ENCODE measurements at places on chromosomes 6 and 20. TPM values are rescaled to one million over a fixed set of nuclear protein-coding genes. Genes with fewer than 3 reads are reported as not detected.

DNA sequence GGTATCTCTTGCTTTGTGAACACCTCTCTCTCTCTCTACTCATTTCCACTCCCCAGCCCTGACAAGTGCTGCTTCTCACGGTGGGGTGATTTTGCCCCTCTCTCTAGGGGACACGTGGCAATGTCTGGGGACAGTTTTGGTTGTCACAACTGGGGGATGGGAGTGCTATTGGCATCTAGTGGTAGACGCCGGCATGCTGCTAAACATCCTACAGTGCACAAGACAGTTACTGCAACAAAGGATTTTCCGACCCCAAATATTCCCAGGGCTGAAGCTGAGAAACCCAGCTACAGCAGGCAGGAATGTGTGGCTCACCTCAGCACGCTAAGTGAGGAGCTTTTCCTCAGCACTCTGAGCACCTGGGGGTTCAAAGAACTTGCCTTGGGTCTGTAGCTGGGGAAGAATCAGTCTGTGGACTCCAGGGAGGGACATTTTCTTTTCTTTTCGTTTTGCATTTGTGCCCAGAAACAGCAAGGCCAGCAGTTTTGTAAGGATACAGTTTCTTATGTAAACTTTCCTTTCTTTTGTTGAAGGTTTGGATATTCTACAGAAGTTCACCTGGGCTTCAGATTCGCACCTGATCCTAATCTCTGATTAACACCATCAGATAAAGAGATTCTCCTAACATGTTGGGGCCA is 246.9 kb upstream of the ZFP64 start:
- no peak for DNase-seq
- peaks cover 34% of the 10 kb centered on the region for H3K27me3 ChIP-seq
- no peaks in the 10 kb centered on the region for H3K36me3 ChIP-seq
- H3K4me1 ChIP-seq, result no peaks in the 10 kb centered on the region
- H3K4me3 ChIP-seq, result no peak overlapping the region

- no peaks in the 10 kb centered on the region for H3K27me3 ChIP-seq
- no peak overlapping the region for H3K4me3 ChIP-seq
- no peak for DNase-seq
- H3K27ac ChIP-seq, result peak overlapping the region; percentile 74
- no peaks in the 10 kb centered on the region for H3K36me3 ChIP-seq
Observed at GRCh38 chr20:4926531-4927156, 74.7 kb downstream of the SLC23A2 start.

- H3K4me3 ChIP-seq, result no peak overlapping the region
- peaks cover 7% of the 10 kb centered on the region for H3K4me1 ChIP-seq
- H3K36me3 ChIP-seq, result peaks cover 14% of the 10 kb centered on the region
- no peak for DNase-seq
- H3K27ac ChIP-seq, result no peak overlapping the region
- no peaks in the 10 kb centered on the region for H3K27me3 ChIP-seq
Observed at GRCh38 chr20:17606001-17606400, 36.1 kb downstream of the DSTN start.

GRCh38 chr6:148388521-148388920 is 45.9 kb downstream of the SASH1 start:
- no peak overlapping the region for H3K4me3 ChIP-seq
- no peaks in the 10 kb centered on the region for H3K27me3 ChIP-seq
- no peaks in the 10 kb centered on the region for H3K4me1 ChIP-seq
- no peak overlapping the region for H3K27ac ChIP-seq
- DNase-seq, result no peak
- H3K36me3 ChIP-seq, result no peaks in the 10 kb centered on the region

GRCh38 chr6:116945809-116946208 is 68.8 kb downstream of the RFX6 start:
- DNase-seq, result no peak
- no peaks in the 10 kb centered on the region for H3K27me3 ChIP-seq
- H3K4me3 ChIP-seq, result no peak overlapping the region
- H3K36me3 ChIP-seq, result no peaks in the 10 kb centered on the region
- H3K27ac ChIP-seq, result no peak overlapping the region

DNA sequence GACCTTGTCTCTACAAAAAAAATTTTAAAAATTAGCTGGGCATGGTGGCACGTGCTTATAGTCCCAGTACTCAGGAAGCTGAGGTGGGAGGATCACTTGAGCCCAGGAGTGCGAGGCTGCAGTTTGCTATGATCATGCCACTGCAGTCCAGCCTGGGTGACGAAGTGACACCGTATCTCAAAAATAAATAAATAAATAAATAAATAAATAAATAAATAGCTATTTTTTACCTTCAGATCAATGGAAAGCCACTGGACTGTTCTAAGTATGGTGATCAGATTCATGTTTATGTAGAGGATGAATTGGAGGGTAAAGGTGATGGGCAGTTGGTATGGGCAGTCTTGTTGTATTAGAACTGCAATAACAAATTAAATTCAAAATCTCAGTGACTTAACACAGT is 24.0 kb downstream of the DSTN start:
- no peak overlapping the region for H3K4me3 ChIP-seq
- H3K27ac ChIP-seq, result no peak overlapping the region
- peaks cover 13% of the 10 kb centered on the region for H3K36me3 ChIP-seq
- no peak for DNase-seq
- H3K4me1 ChIP-seq, result peaks cover 33% of the 10 kb centered on the region

- peak overlapping the region; percentile 8 for H3K4me3 ChIP-seq
- no peak overlapping the region for H3K27ac ChIP-seq
- no peaks in the 10 kb centered on the region for H3K27me3 ChIP-seq
- peaks cover 40% of the 10 kb centered on the region for H3K4me1 ChIP-seq
- DNase-seq, result no peak
- peaks cover 40% of the 10 kb centered on the region for H3K36me3 ChIP-seq
Observed at GRCh38 chr6:137871291-137871690, 4.2 kb downstream of the TNFAIP3 start.

DNA sequence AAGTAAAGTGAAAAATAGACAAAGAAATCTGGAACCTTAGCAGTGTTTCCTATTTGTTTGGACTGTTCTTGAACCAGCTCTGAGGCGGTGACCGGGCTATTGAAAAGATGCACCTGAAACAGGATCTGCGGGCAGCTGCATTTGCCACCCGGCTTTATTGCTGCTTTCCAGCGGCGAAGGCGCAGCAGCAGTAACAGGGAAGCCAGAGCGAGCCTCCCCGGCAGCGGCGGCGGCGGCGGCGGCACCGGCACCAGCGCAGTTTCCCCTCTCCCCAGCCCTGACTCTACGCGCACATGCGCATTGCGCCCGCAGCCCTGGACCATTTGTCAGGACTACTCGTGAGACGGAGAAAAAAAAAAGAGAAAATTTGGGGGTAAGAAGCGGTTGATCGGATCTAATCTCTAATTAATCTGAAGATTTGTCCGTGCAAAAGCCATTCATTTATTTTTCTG is at the start of gene L3MBTL3:
L3MBTL3 (plus strand) TSS at position 290 of the 452 bp plus-strand sequence. CDS start 24,119 bp downstream, outside the sequence.
- peak within 1 kb of the TSS; percentile 90 for H3K27ac ChIP-seq
- no peaks in the 10 kb centered on the region for H3K27me3 ChIP-seq
- DNase-seq, result peak; percentile 84
- peaks cover 24% of the 10 kb centered on the region for H3K36me3 ChIP-seq

- DNase-seq, result no peak
- no peak overlapping the region for H3K27ac ChIP-seq
- H3K36me3 ChIP-seq, result peaks cover 12% of the 10 kb centered on the region
- peaks cover 19% of the 10 kb centered on the region for H3K4me1 ChIP-seq
- no peak overlapping the region for H3K4me3 ChIP-seq
Observed at GRCh38 chr6:87706187-87706966, 4.3 kb upstream of the AKIRIN2 start.

GRCh38 chr6:30615958-30616810 is 859 bp downstream of the PPP1R10 start:
- peaks cover 93% of the 10 kb centered on the region for H3K36me3 ChIP-seq
- H3K27ac ChIP-seq, result peak overlapping the region; percentile 98
- peak overlapping the region; percentile 70 for H3K4me3 ChIP-seq
- peaks cover 56% of the 10 kb centered on the region for H3K4me1 ChIP-seq
- DNase-seq, result peak; percentile 24

DNA sequence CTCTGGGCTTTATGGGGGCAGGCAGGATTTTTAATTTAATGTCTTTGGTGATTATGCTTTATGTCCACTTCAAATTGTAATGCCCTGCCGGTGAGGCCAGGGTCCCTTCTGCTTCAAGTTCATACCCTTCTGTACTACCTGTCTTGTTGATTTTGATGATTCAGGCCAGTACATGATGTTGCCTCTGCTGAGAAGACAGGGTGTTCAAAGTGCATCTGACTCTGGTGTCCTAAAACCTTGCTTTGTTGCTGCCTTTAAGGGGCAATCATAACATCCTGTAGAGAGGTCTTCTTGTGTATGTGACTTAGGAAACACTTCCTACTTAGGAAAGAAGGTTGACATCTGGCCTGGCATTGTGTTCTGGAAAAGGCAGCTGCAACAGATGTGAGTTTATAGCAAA is 113.2 kb downstream of the TMEM170B start:
- no peaks in the 10 kb centered on the region for H3K36me3 ChIP-seq
- DNase-seq, result no peak
- no peak overlapping the region for H3K27ac ChIP-seq
- H3K27me3 ChIP-seq, result no peaks in the 10 kb centered on the region

GRCh38 chr6:139877828-139878405 is 503.5 kb upstream of the CITED2 start:
- peaks cover 2% of the 10 kb centered on the region for H3K4me1 ChIP-seq
- H3K27ac ChIP-seq, result no peak overlapping the region
- H3K4me3 ChIP-seq, result no peak overlapping the region
- no peaks in the 10 kb centered on the region for H3K27me3 ChIP-seq
- no peaks in the 10 kb centered on the region for H3K36me3 ChIP-seq

GRCh38 chr20:58621906-58622548 is 29.1 kb upstream of the STX16 start:
- H3K4me3 ChIP-seq, result no peak overlapping the region
- peaks cover 7% of the 10 kb centered on the region for H3K4me1 ChIP-seq
- H3K27ac ChIP-seq, result no peak overlapping the region
- peaks cover 45% of the 10 kb centered on the region for H3K27me3 ChIP-seq

DNA sequence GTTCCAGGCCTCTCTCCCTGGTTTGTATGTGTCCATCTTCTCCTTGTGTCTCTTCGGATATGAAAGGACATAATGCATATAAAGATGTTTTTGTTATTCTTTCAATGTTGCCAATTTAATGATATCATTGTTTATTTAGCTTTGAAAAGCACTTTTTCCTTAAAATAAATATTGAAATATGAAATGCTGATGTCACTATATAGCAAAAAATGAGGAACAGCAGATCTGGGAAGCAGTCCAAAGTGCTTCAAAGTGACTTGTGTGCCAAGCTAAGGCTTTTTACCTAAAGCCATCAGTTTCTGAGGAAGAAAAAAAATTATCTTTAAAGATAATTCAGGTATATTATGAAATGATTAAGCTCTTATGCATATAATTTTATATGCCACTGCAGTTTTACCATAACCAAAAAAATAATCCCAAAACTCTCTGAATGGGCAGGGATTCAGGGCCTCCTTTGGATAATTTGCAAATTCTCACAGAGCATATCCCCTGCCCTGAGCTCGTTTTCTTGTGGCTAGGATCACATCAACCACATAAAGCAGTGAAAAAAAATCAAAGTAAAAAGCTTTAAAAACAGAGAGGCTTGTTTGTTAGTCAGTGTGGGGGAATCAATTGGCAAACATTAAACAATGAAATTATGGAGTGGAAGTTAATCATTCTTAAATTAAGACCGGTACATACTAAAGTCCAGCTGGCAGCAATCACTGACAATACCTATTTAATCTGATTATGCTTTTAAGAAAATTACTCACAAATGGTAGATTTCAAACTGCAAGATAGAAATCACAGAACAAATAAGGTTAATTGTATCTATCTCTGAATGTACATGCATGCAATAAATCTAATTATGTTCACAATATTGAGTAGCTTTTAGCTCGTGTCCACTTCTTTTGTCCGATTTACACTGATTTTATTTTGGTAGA is 1027.9 kb upstream of the ADGRB3 start:
- no peak overlapping the region for H3K27ac ChIP-seq

DNA sequence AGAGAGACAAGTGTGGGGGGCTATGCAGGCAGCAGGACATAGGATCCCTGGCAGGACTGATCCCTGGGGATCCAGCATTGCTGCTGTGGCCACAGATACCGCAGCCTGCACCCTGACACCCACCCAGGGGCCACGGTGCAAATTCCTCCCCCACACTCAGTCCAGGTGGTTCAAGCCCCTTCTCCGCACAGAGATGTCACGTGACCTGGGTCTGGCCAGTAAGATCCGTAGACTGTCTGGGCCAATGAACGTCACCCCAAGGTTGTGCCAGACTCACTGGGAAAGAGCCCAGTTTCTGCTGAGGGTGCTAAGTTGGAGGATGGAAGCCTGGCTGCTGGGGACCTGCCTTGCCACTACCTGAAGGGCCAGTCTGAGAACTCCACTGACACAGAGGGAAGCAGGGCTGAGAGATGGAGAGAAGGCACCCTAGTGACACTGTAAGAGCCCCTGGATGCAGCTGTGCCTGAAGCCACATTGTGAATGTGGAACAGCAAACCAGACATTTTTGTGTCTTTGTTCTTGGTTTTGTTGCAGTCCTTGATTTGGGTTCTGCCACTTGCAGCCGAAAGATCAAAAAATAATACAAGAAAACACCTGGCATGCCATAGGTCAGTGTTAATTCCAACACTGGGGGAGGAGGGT is 228.6 kb downstream of the PREX1 start:
- DNase-seq, result no peak
- peaks cover 26% of the 10 kb centered on the region for H3K4me1 ChIP-seq
- no peak overlapping the region for H3K4me3 ChIP-seq
- H3K27me3 ChIP-seq, result peaks cover 45% of the 10 kb centered on the region
- H3K36me3 ChIP-seq, result no peaks in the 10 kb centered on the region

GRCh38 chr6:105995391-105995865 is 90.7 kb upstream of the PRDM1 start:
- H3K4me3 ChIP-seq, result peak overlapping the region; percentile 81
- H3K27ac ChIP-seq, result no peak overlapping the region
- H3K36me3 ChIP-seq, result peaks cover 34% of the 10 kb centered on the region
- no peaks in the 10 kb centered on the region for H3K4me1 ChIP-seq
- DNase-seq, result no peak

- H3K4me3 ChIP-seq, result peak within 1 kb of the TSS; percentile 88
- H3K27me3 ChIP-seq, result peaks cover 63% of the 10 kb centered on the region
- DNase-seq, result peak; percentile 9
- H3K27ac ChIP-seq, result peak within 1 kb of the TSS; percentile 83
- peaks cover 13% of the 10 kb centered on the region for H3K36me3 ChIP-seq
Observed at GRCh38 chr20:2692036-2692885, at the start of gene EBF4. EBF4 (plus strand) TSS chr20:2692780; CDS start chr20:2693646, 866 bp downstream.

GRCh38 chr6:150940941-150941340 is 75.4 kb downstream of the MTHFD1L start:
- peaks cover 42% of the 10 kb centered on the region for H3K36me3 ChIP-seq
- no peaks in the 10 kb centered on the region for H3K4me1 ChIP-seq
- no peak overlapping the region for H3K4me3 ChIP-seq
- no peaks in the 10 kb centered on the region for H3K27me3 ChIP-seq
- peak overlapping the region; percentile 9 for H3K27ac ChIP-seq

GRCh38 chr6:36422714-36423100 is 19.9 kb downstream of the PXT1 start:
- DNase-seq, result no peak
- H3K36me3 ChIP-seq, result peaks cover 13% of the 10 kb centered on the region
- peaks cover 18% of the 10 kb centered on the region for H3K4me1 ChIP-seq
- peak overlapping the region; percentile 74 for H3K4me3 ChIP-seq
- no peaks in the 10 kb centered on the region for H3K27me3 ChIP-seq

TRIM31 gene
- total RNA-seq, result 181 TPM

MYLK4 gene
- total RNA-seq, result 0.73 TPM

CD109 gene
- 3.6 TPM for total RNA-seq

C20orf96 gene
- 7.3 TPM for total RNA-seq

MRAP2 gene
- total RNA-seq, result 0.38 TPM

JPH2 gene
- 0.59 TPM for total RNA-seq

ZSWIM3 gene
- total RNA-seq, result 6.1 TPM

RBM24 gene
- 1.1 TPM for total RNA-seq

ENPP1 gene
- 7.7 TPM for total RNA-seq
